ENCODE measurements at places on chromosomes 11 and 22.

DNA sequence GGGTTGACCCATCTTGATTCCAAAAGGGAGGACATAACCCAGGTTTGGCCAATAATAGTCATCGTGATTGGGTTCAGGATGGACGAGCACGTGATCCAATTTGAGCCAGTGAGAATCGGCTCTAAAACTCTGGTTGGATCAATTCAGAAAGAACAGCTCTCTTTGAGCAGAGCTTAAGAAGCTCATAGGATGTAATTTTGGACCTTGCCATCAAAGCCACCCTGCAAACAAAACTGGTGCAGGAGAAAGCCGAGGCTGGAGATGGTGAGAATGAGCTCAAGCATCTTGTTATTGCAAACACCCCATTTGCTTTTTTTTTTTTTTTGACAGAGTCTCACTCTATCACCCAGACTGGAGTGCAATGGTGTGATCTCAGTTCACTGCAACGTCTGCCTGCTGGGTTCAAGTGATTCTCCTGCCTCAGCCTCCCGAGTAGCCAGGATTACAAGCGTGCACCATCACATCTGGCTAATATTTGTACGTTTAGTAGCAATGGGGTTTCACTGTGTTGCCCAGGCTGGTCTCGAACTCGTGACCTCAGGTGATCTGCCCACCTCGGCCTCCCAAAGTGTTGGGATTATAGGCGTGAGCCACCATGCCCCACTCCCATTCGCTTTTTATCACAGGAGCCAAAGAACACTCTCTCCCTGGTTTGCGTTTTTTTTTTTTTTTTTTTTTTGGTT, 13.8 kb upstream of the MIAT start:
- DNase-seq, result no peak

- no peak for DNase-seq
Measured at GRCh38 chr11:105132716-105133511, 6.7 kb downstream of the CARD18 start.

DNA sequence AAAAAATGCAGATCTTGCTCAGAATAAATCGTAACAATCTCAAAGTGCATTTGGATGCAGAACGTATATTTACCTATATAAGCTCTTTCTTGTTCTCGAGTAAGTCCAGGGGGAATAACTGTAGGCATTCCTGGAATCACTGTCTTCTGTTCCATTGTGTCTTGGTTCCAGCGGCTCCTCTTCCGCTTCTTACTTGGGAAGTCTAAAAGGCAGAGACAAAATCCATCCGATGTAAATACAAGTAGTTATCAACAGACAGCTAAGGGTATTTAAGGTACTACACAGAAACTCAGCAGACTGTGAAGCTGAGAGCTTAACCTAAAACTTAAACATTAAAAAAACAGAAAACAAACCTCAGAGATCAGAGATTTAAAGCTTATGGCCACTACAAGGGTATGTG, 1.9 kb downstream of the SF1 start:
- no peak for DNase-seq

DNA sequence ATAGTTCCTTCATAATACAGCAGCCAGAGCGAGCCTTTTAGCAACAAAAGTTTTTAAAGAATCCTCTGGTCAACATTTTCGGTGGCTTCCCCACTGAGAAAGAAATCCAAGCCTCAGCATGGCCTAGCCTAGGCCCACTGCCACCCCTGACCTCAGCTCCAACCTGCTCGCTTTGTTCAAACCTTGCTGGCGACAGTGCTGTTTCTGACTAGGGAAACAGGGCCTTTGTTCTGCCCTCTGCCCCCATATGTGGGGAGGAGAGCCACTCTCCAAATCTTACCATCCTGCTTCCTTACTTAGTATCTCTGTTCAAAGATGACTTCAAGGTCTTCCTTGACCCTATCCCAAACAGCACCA, 95.8 kb downstream of the CCDC83 start:
- DNase-seq, result no peak

DNA sequence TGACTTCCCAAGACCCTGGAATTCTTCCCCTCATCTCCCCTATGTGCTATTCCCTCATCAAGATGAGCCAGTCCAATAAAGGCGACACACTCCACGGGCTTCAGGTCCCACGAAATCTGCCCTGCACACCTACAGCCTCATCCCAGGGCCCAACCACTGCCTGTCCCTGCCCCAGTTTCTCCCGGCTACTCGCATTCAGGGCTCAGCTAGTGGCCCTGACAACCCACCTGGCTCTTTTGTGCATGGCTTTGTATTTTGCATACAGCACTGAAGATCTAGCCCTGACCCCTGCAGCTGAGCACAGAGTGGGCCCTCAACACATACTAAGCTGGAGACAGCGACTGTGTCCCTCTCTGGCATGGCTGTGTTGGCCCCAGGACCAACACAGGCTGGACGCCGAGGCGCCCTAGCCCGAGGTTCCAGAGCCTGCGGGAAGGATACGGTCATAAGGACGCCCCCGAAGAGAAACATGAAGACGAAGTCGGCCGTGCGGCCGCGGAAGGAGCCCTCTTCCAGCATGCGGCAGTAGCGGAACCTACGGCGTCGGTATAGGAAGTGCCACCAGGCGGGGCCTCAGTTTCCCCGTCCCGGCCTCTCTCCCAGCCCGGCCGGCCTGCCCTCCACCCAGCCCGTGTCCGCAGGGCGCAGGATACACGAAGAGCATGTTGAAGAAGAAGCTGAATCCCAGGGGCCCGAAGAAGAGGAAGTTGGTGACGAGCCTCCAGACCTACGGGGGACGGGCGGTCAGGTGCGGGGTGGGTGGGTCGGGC, 710 bp downstream of the DERL3 start:
- no peak for DNase-seq
